Endodermal cell (in vitro differentiated cells): ENCODE measurements at places on chromosomes 13 and 19. TPM values are rescaled to one million over a fixed set of nuclear protein-coding genes. Genes with fewer than 3 reads are reported as not detected.

DNA sequence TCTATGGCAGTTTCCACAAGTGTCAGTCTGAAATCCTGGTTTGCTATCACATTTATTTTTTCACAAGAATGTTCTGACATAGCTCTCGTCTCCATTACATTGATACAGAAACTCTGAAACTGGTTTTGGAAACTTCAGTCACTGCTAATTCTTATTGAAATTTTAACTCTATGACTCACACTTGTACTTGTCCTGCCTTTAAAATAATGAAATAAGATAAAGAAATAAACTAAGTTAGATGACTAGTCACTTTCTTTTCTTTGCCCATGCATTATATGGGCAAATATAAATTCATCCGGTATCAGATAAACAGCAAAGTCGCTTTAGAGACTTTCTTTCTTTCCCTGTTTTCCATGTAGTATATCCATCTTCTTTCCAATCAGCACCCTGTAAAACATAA, 257.5 kb downstream of the PCDH9 start:
- H3K36me3 ChIP-seq, result no peaks in the 10 kb centered on the region
- H3K27ac ChIP-seq, result no peak overlapping the region
- H3K4me1 ChIP-seq, result no peaks in the 10 kb centered on the region
- H3K27me3 ChIP-seq, result no peaks in the 10 kb centered on the region

- no peak for DNase-seq
- no peak overlapping the region for H3K27ac ChIP-seq
- H3K27me3 ChIP-seq, result no peaks in the 10 kb centered on the region
- no peaks in the 10 kb centered on the region for H3K4me1 ChIP-seq
- no peaks in the 10 kb centered on the region for H3K36me3 ChIP-seq
- peak overlapping the region; percentile 88 for H3K4me3 ChIP-seq
Measured at GRCh38 chr19:48720251-48720612, 707 bp upstream of the MAMSTR start.

DNA sequence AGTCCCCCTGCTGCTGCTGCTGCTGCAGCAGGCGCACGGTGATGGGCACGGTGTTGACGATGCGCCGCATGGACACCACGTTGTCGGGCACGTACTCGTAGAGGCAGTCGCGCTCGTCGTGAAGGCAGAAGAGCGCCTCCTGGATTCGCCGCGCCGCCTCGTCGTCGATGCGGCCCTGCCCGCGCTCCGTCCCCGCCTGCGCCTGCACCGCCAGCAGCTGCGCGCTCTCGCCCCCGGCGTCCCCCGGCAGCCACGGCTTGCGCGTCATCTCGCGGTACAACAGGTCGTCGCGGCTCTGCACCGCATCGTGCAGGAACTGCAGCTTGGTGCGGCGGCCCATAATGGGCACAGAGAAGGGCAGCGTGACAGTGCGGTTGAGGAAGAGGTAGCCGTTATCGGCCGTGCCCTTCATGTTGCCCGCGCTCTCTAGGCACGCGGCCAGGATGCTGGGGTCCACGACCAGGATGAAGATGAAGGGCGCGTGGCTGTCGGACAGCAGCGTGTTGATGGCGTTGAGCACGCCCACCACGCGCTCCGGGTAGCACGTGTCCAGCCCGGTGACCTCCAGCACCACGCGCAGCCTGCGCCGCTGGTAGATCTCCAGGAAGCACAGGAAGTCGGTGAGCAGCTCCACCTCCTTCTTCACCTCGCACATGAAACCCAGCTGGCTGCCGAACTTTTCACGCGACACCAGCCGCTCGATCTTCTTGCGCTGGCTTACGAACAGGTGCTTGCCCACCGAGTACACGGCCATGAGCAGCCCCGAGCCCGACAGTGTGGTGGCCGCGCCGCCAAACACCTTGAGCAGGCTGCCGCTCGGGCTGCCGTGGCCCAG, 8.1 kb downstream of the NKPD1 start:
- H3K4me1 ChIP-seq, result peaks cover 12% of the 10 kb centered on the region
- no peaks in the 10 kb centered on the region for H3K36me3 ChIP-seq
- DNase-seq, result peak; percentile 89
- peaks cover 3% of the 10 kb centered on the region for H3K27me3 ChIP-seq

The MBD3L2 gene
- not detected in 3 replicates for total RNA-seq

The SIGLEC8 gene
- not detected in 2 replicates for total RNA-seq

GRCh38 chr13:59750860-59751259, 412.9 kb downstream of the DIAPH3 start:
- DNase-seq, result peak; percentile 86
- H3K36me3 ChIP-seq, result no peaks in the 10 kb centered on the region
- H3K27me3 ChIP-seq, result no peaks in the 10 kb centered on the region
- H3K4me3 ChIP-seq, result no peak overlapping the region
- H3K4me1 ChIP-seq, result no peaks in the 10 kb centered on the region

DNA sequence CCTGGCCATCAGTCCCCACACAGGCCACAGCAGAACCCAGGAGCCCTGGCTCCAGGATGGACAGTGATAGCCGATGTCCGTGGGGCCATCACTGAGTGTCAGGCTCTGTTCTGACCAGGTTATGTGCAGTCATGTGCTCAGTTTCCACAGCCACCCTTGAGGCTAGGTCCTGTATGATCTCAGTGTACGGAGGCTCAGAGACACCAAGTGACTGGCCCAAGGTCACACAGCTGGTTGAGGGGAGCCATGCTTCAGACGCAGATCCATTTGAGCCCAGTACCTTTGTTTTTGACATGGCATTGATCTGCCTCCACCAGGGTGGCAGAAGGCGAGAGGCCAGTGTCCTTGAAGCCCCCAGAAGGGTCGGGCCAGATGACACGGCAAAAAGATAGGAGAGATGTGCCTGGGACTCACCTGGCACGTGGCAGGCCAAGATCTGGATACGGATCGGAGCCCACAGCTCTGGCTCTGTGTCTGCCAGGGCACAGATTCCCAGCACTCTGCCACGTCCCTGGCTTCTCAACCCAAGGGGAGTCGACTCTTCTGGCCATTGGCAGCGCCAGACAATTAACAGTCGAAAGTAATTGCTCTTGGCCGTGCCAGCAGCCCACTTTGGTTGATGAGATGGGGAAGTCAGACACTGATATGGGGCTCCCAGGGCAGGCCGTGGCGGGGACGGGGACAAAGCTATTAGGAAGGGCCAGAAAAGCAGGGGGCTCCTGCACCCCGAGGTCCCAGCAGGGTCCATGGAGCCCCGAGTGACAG, 15.6 kb downstream of the EVI5L start:
- H3K27me3 ChIP-seq, result no peaks in the 10 kb centered on the region
- no peak overlapping the region for H3K27ac ChIP-seq
- H3K4me1 ChIP-seq, result no peaks in the 10 kb centered on the region
- no peaks in the 10 kb centered on the region for H3K36me3 ChIP-seq

The ARMC6 gene
- total RNA-seq, result 37.8 and 43.5 TPM in 2 replicates
